ENCODE measurements at places on chromosomes 5 and 9.

- no peak overlapping the region for H3K27ac ChIP-seq
- peaks cover 52% of the 10 kb centered on the region for H3K27me3 ChIP-seq
- no peak overlapping the region for H3K4me3 ChIP-seq
- DNase-seq, result no peak
- H3K36me3 ChIP-seq, result no peaks in the 10 kb centered on the region
Measured at GRCh38 chr9:36993933-36994764, 39.9 kb downstream of the PAX5 start.

DNA sequence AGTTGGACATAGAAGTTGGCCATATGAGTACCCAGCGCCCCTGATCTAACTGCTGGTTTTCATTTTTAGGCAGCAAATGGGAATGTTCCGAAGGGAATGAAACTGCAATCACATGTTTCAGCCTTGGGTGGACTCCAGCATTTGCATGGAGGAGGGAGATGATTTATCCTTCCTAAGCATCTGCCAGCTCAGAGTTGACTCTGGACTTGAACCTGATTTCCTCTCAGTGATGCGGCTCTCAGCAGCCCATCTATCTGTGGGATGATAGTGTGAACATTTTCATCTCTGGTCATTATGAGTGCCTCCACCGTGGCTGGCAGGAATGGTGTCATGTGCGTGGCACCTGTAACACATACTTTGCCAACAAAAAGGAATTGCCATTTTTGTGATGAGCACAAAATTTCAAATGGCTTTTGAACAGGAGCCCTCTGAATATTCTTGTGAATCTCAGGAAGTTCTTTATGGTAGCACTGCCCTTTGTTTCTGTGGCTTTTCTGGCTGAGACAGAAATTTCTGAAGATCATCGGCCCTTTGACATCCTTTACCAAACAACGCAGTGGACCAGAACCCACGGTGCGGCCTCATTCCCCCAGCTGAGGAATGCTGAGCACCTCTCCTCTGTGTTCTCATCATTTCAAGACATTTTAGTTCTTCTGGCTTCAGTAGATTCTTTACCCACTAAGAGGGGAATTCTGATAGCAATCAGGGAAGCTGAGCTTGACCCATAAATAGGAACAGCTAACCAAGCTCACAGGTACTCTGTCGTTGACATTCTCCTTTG, 28.5 kb downstream of the FUBP3 start:
- no peaks in the 10 kb centered on the region for H3K27me3 ChIP-seq
- H3K36me3 ChIP-seq, result peaks cover 12% of the 10 kb centered on the region
- H3K4me3 ChIP-seq, result no peak overlapping the region
- no peak for DNase-seq
- H3K27ac ChIP-seq, result no peak overlapping the region
- no peaks in the 10 kb centered on the region for H3K4me1 ChIP-seq

- DNase-seq, result no peak
- H3K27me3 ChIP-seq, result no peaks in the 10 kb centered on the region
- H3K27ac ChIP-seq, result no peak overlapping the region
- no peaks in the 10 kb centered on the region for H3K4me1 ChIP-seq
Measured at GRCh38 chr9:4714266-4715016, 26.6 kb downstream of the AK3 start.

DNA sequence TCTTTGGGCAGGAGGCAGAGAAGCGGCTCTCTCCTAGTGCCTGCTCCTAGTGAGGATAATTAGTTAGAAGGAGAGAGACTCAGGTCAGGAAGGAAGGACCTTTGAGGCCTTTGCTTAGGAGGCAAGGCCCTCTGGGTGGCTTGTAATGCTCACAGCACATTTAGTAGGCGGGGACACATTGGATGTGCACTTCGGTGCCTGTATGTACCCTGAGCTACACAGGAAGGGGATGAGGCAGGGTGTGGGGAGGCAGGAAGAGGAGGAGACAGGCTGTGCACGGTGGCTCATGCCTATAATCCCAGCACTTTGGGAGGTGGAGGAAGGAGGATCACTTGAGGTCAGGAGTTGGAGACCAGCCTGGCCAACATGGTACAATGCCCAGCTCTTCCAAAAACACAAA, 7.2 kb upstream of the LCN2 start:
- H3K27me3 ChIP-seq, result no peaks in the 10 kb centered on the region
- no peaks in the 10 kb centered on the region for H3K4me1 ChIP-seq
- no peak for DNase-seq

GRCh38 chr5:1974501-1975405, 92.0 kb upstream of the IRX4 start:
- no peak overlapping the region for H3K27ac ChIP-seq
- no peak overlapping the region for H3K4me3 ChIP-seq
- H3K4me1 ChIP-seq, result no peaks in the 10 kb centered on the region
- no peaks in the 10 kb centered on the region for H3K36me3 ChIP-seq
- H3K27me3 ChIP-seq, result no peaks in the 10 kb centered on the region

Data from spinal cord (tissue), 10 donors.